ENCODE measurements at places on chromosomes 16 and 17.
A peak's percentile ranks its signal among the peaks of the same experiment; 100 is the strongest.

- no peak for DNase-seq
Measured at GRCh38 chr17:83079766-83080578, 563 bp downstream of the METRNL start.

DNA sequence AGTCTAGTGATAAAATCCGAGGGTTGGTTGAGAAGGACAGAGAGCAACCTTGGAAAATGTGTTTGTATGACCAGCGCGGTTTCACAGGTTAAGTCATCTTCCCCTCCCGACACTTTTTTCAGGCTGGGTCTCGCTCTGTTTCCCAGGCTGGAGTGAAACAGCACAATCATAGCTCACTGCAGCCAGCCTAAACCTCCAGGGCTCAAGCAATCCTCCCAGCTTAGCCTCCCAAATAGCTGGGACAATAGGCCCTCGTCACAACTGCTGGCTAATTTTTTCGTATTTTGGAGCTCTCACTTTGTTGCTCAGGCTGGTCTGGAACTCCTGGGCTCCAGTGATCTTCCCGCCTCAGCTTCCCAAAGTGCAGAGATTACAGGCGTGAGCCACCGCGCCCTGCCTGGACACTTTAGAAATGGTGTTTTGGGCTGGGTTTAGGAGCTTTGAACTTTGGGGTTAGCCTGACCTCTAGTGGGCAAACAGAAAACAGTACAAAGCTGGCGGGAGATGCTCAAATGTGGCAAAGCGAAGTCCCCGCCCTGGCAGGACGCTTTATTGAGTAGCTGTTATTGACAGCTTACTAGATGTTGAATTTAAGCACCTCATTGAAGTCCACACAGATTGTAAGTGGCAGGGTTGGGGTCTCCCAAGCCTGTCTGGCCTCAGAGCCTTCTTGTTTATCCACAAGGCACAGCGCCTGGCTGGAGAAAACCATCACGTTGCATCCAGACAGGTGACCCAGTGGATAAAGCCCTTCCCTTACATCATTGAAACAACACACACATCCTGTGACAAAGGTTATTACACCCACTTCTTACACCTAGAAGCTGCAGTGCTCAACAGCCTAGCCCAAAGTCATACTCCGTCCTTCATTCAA is 34.7 kb upstream of the RBBP6 start:
- peak; percentile 28 for DNase-seq

- no peak for DNase-seq
Measured at GRCh38 chr17:10072556-10073425, 125.6 kb downstream of the GAS7 start.

- no peak for DNase-seq
Measured at GRCh38 chr16:12311309-12311708, 334.8 kb downstream of the SNX29 start.

DNA sequence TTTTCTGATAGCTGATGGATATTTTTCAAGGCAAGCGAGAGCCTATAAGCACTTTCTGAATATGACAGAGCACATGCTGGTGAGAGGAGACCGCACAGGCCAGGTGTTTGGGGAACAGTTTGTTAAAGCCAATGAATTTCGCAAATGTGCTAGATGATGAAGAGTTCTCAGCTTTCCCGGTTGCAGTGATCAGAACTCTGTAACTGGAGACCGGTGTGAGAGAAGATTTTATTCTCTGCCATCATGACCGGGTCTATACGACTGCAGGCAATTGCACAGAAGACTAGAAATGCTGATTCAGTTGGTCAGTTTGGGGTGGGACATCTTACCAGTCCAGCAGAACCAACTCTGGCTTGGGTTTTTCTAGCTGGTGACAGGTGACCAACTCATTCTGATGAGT is 25.4 kb downstream of the SMTNL2 start:
- DNase-seq = no peak

- DNase-seq = no peak
Measured at GRCh38 chr17:27233776-27234175, 60.1 kb upstream of the WSB1 start.

DNA sequence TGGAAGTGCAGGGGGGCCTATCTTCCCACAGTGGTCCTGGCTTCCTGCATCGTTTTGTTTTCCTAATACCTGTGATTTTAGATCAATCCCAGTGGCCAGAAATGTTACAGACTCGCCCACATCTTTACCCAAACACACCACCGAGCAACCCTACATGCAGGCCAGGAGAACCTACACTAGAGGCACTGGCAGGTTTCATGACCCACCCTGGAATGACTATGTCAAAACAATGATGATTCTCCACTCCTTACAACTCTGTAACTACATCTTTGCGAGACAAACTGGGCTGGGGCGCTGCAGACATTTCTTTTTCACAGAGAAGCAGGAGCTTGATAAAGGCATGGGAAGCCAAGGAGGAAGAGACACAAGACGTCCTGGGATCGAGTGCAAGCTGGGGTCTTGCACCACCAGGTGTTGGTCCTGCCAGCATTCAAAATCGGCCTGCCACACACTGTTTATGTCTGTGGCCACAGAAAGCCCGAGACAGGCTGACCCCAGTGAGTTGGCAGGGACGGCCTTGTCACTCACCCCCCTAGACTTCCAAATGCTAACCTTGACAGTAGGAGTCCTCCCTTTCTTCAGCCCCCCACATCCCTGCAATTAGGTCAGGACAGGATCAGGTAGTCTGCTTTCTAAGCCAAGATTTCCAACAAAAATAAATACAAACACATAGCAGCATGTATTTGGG is 32.5 kb downstream of the UBE2O start:
- DNase-seq = no peak

GRCh38 chr17:57051886-57052361 is 33.1 kb upstream of the AKAP1 start:
- no peak for DNase-seq

DNA sequence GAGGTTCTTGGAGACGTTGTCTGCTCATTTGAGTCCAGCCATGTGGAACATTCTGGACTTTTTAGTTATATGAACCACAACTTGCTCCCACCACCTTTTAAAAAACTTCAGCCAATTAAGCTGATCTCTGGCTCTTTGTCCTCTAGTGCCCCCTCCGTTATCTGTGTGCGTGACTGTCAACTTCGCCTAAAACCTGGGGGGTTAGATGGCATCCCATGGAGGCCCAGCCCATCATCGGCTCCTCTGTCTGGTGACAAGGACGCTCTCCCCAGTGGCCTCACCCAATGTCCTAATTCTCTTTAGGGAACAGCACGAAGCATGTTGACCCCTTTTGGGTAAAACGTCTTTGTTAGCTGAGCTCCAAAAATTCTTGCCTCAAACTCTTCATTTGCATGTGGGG is 341.0 kb upstream of the TNRC6C start:
- DNase-seq = no peak

DNA sequence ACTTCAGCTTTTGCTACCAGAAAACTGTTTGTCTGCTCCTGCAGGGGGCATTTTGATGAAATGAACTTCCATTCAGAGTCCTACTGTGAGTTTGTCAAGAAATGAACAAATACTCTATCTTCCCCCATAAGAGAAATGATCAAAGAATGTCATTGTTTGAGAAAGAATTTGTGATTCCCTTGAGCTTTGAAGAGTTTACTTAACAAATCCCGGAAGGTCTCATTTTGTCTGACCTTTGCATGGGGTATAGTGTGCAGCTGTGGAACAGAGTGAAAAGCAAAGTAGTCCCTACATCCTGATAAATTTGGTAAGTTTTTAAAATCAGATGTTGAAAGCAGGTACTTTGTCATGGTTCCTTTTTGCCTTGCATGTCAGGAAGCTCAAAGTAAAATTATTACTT is 178.0 kb downstream of the ABCC12 start:
- no peak for DNase-seq

DNA sequence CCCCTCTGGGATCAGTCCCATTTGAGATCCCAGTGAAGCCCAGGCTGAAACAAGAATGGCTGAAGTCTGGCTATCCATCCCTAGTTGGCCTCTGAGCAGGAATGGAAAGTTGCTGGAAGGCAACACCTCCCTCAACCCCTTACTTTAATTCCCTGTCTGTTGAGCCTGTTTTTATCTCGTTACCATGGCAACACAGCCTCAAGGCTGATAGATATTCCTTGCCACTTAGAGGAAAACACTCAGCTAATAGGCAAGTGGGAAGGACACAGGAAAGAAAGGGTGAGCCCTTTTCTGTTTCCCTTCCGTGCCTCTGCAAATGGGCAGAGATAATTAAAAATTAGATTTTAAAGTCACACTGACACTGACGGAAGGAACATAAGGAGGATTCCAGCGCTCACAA is 75.5 kb upstream of the CLEC3A start:
- no peak for DNase-seq

DNA sequence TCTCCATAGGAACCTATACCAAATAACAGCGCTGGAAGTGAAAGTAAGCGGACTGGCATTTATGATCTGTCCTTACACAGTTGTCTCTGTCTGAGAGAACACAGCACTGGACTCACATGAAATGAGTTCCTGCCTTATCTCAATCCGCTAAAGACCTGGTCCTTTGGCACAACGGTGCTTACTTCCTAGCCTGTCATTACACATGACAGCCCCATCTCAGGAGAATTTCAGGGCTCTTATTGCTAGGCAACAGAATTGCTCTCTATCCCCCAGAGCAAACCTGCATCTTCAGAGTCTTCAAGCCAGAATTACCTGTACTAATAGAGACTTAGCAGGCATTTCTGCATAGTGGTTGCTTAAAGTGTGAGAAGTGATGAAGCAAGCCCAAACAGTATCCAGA is 4.3 kb downstream of the KCNJ2 start:
- DNase-seq = no peak

GRCh38 chr16:20153444-20153843 is 79.8 kb upstream of the GPR139 start:
- no peak for DNase-seq

- DNase-seq = no peak
Measured at GRCh38 chr16:64478252-64478906, 643.5 kb downstream of the CDH11 start.

Measured in stimulated activated CD4-positive, alpha-beta T cell treated with anti-CD3 and anti-CD28 coated beads, Interleukin-1b, Interleukin-23, amount 100 ng/mL, for 24 hours (primary cell).